ENCODE measurements at places on chromosomes 7 and 10. TPM values are rescaled to one million over a fixed set of nuclear protein-coding genes. Genes with fewer than 3 reads are reported as not detected.

Gene DLX5
- not detected for total RNA-seq

GRCh38 chr10:129900825-129901224 is 63.2 kb downstream of the EBF3 start:
- no peak for DNase-seq

GRCh38 chr7:125074141-125074540 is 144.5 kb upstream of the POT1 start:
- DNase-seq, result no peak

DNA sequence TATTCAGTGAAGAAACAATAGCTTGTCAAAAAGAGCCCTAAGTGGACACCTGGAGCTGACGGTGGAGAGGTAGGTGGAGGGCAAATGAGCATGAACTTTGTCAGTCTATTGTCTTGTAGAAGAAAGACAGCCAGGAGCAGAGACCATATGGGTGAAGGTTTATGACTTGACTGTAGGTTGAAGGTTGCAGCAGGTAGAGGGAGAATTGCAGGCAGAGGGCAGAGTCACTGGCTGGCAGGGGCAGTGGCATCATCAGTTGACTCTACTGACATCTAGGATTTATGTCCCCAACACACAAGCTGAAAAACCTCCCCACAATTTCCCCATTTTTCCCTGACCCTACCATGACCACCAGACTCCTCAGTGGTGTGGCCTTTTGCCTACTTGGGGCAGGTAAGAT is 243.6 kb upstream of the PRSS58 start:
- DNase-seq, result no peak

DNA sequence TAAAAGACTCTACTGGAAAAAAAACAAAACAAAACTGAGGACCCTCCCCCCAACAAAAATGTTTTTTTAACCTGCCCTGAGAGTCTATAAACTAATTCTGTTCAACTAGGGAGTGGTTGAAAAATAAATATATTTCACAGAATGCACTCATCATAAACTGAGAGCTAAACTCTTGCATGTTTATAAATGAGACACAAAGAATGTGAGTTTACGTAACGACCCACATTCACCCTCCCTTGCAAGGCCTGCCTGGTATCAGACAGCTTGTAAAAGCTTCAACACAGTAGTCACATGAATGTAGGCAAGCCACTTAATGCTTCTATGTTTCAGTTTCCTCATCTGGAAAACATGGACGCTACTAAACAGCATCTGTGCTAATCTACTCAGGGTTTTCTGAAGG is 50.3 kb downstream of the JAZF1 start:
- no peak for DNase-seq

GRCh38 chr7:102991077-102991539 is 78.3 kb downstream of the LRRC17 start:
- DNase-seq, result no peak

DNA sequence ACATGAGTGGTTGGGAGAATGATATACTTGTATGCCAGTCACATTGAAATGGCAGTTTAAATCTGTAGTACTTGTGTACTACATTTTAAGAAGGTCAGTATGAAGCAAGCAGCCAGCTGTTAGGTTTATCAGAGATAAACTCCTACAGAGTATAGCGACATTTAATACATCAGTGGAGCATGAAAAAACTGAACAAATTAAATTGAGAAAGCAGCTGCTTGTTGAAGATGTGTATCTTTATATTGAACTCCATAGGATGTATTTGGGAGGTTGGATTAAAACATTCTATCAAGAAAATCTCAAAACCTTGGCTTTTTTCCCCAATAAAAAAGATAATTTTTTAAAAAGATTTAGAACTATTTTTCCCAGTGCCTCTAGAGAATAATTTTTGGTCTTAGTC is 47.8 kb downstream of the PHF14 start:
- DNase-seq, result no peak

- no peak for DNase-seq
Measured at GRCh38 chr7:136342251-136342650, 365.1 kb upstream of the MTPN start.

GRCh38 chr7:147079083-147079482 is 962.5 kb downstream of the CNTNAP2 start:
- no peak for DNase-seq

All from activated CD4-positive, alpha-beta T cell treated with anti-CD3 and anti-CD28 coated beads, Interleukin-2, amount 10 ng/mL, durations not matched to agents 24 days and 14 days (primary cell).